Adipocyte (in vitro differentiated cells): ENCODE measurements at places on chromosomes 16 and 17.
A peak's percentile ranks its signal among the peaks of the same experiment; 100 is the strongest.

- no peak for DNase-seq
These were observed 39.4 kb upstream of the ZC3H18 start for GRCh38 chr16:88530858-88531203.

GRCh38 chr17:2924211-2924610 is 128.0 kb downstream of the RAP1GAP2 start:
- DNase-seq = no peak

DNA sequence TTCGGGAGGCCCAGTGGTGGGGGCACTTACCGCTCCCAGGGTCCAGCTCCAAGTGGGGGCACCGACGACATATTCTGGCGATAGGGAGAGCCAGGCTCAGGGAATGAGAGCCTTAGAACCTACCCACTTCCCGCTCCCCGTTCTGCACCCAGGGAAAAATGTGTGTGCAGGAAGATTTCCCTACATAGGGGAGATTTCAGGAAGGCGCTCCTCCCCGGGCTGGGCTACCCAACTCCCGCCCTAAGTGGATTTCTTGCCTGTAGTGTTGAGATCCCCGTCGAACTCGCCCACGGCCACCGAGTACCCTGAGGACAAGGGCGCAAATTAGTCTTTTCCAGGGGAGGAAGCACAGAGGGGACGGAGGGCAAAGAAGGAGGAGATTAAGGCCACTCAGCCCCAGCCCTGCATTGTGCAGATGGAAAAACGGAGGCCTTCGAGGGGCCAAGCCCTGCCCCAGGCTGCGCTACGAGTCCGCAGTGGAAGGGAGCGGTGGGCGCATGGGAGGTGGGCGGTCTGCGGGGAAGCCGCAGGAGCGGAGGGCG is 5.1 kb downstream of the ITGA2B start:
- DNase-seq = no peak

GRCh38 chr16:77853161-77853560 is 64.8 kb downstream of the VAT1L start:
- no peak for DNase-seq

DNA sequence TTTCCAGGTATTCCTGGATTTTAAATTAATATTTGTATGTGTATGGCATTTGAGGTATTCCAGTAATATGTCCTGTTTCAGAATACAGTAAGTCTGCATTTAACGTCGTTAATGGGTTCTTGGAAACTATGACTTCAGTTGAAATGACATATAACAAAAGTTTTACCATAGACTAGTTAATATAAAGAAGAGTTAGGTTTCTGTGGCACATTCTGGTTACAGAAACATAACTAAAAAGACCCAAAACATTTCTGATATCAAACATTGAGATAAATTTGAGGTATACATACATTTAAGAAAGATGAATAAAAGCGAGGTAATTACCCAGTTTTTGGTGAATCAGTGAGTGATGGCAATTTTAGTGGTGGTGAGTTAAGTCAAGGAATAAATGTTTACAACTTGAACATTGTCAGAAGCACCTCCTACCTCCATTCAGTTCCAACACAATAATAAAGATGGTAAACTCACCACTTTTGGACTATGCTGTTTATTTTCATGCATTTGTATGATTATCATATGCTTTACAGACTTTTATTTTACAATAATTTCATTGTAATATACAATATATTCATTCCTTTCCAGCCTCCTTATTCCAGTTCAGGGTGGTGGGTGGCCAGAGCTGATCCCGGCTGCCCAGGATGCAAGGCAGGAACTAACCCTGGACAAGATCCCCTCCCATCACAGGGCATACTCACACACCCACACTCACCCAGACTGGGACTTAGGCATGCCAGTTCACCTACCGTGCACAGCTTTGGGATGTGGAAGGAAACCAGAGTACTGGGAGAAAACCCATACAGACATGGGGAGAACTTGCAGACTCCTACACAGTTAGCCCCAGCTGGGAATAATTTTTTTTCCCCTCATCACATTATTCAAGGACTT is 9.7 kb downstream of the LUC7L3 start:
- DNase-seq = no peak

- no peak for DNase-seq
These were observed 239.0 kb downstream of the CCDC182 start for GRCh38 chr17:57505841-57506773.

GRCh38 chr17:58040386-58040785 is 33.3 kb upstream of the SRSF1 start:
- no peak for DNase-seq

DNA sequence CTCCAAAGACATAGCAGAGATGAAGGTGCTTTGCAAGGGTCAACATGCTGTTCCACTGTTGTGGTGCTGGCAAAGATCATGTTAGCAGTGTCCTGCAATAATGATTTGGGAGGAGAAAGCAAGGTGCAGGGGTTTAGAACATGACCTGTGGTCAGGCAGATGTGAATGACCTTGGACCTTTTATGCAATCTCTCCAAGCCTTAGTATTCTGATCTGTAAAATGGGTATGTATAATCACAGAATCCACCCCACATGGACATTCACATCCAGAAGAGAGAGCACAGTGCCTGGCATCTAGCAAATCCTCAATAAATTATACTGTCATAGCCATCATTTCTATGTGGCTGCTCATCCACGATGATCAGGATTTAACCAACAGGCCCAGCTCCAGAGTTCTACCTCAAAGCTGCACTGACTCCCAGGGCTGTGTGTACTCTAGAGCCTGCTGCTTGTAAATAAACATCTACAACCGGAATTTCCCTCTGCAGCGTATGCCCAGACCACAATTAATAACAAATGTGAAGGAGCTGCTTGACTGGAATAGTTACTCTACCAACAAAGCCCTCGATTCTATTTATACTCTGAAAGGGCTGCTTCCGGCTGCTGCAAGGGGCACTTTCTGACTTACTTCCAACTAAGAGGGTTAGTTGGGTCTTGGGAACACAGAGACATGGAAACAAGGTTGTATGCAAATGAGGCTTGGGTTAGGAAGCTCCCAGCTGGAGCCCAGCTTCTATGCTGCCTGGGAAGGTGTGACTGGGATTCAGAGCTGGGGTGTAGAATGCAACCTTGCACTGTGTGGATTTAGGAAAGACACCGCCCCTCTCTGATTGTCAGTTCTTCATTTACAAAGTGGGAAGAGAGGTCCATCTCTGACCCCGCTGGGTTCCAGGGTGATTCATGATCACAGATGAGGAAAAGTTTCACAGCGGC is 265.2 kb downstream of the XYLT1 start:
- DNase-seq = peak; percentile 84

DNA sequence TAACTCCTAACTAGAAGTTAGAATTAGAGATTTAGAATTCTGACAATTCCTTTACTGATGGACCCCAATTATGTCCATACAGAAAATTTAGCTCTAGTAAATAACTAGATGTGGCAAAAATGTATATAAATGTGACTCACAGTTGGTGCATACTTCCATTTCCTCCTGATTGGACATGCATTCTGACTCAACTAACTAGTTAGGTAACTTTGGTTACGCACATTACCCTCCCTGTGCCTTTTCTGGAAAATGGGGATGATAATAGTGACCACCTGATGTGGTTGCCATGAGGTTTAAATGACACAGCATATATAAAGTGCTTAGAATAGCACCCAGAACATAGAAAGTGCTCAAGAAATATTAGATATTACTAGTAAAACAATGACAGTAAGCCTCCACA is 550.0 kb upstream of the SALL1 start:
- DNase-seq = no peak

GRCh38 chr17:12104831-12105230 is 84.2 kb downstream of the MAP2K4 start:
- peak; percentile 53 for DNase-seq

- DNase-seq = no peak
These were observed 1.9 kb downstream of the ORMDL3 start for GRCh38 chr17:39925282-39926134.

- DNase-seq = no peak
These were observed 90.7 kb downstream of the PITPNC1 start for GRCh38 chr17:67467500-67468455.

DNA sequence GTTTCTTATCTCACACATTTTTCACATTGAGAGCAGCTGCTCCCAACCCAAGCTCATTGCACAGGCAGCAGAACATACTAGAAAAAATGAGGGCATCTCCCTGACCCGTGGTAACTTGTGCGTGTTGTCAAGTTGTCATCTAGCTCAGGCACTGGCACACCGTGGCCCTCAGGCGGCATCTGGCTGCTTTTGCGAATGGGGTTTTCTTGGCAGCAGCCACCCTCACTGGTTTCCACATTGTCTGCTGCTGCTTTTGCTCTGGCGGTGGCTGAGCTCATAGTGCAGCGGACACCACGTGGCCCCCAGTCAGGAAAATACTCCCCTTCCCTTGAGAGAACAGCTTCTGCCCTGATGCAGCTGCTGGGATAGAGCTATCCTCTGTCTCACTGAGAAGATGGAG is 9.4 kb upstream of the TEDC2 start:
- no peak for DNase-seq

- DNase-seq = peak; percentile 69
These were observed 30.1 kb upstream of the SNN start for GRCh38 chr16:11638140-11638539.

GRCh38 chr17:73265646-73266640 is 4.3 kb upstream of the CPSF4L start:
- DNase-seq = no peak

GRCh38 chr17:16085066-16085699 is 85.6 kb downstream of the TTC19 start:
- peak; percentile 73 for DNase-seq

DNA sequence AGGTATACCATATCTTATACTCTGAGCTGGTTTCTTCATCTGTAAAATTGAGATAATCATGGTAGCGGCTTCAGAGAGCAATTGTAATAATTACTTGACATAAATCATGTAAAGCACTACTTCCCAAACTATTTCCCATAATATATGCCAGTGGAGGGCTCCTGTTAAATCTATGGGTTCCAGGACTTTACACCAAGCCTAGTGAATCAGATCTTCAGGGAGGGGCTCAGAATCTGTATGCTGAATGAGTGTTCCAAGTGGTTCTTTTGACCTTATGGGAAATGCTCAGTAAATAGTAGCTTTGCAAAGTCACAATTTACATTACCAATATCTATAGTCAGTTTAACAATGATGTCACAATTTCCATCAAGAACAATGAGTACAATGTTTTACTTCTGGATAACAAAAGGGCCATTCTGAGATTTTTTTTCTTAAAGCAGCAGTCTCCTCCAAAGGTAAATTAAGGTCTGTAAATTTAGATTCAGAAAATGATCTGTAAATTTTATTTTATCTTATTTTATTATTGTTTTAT is 50.9 kb upstream of the NLK start:
- DNase-seq = no peak

GRCh38 chr17:76660656-76661042 is 17.1 kb upstream of the ST6GALNAC1 start:
- DNase-seq = no peak

DNA sequence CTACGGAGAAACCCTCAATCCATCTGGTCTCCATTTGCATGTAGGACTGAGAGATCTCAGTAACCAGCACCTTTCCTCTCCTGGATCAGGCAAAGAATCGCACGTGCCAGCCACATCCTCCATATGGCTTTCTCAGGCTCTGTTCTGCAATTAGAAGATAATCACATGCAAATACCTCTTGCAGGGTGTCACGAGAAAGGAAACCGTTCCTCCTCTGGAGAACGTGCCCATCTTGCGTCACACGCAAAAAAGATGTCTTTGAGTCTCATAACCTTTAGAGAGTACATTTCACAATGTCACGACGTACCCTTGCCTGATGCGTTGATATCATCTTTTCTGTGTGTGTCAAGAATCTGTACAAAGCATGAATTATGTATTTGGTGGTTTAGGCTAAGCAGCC is 36.2 kb upstream of the DNAH17 start:
- no peak for DNase-seq

GRCh38 chr17:68384941-68385340 is 72.4 kb downstream of the WIPI1 start:
- DNase-seq = no peak

- DNase-seq = no peak
These were observed 18.4 kb upstream of the STAC2 start for GRCh38 chr17:39244016-39244599.

DNA sequence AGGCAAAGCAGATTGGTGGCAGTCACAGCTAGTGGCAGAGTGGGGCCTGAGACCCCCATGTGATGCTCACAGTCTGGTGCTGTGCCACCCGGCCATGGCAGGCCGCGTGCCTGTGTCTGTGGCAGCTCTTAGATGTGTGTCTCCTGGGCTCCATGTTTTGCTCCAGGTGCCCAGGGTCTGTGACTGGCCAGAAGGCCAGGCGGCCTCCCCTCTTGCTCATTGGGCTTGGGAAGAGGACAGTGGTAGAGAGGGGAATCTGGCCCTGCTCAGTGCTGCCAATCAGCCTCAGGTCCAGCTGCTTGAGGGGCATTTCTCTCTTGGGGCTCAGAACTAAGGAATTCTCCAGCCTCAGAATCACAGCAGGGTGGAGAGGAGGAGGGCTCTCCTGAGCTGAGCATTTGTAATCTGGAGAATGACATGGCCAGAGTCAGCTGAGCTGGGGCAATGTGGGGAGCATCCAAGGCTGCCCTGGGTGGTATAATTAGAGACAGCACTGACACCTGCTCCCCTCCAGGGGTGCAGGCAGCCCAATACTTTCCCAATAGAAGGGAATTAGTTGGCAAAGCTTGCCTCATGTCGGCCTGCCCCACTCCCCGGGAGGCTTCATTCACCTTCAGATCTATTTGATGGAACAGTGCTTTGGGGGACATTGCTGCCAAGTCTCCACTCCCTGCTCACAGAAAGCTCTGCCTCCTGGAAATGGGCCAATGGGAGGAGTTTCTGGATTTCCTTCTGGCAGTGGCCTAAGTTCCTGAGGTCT is 2.7 kb upstream of the LASP1NB start:
- peak; percentile 70 for DNase-seq

GRCh38 chr17:64084086-64084939 is 45.6 kb downstream of the ERN1 start:
- no peak for DNase-seq

- no peak for DNase-seq
These were observed 6.7 kb upstream of the NUDT16L1 start for GRCh38 chr16:4686497-4687210.

DNA sequence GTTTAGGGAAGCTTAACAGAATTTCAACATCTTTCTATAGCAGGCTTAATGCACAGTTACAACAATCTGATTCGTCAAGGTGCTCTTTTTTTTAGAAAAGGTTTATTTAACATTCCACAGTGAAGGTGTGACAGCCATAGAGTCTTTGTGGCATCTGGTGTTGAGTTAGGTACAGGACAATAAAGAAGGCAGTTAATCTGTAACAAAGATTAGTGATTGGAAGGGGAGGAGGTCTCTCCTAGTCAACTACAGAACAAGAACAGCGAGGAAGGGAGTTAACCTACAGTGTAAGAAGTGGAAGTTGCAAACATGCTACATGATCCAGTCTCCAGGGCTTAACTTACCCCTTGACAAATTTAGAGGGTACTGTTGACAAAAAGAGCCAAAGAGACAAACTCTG is 3.0 kb upstream of the ZDHHC7 start:
- DNase-seq = no peak

GRCh38 chr16:84218956-84219355 is 20.9 kb downstream of the KCNG4 start:
- no peak for DNase-seq
